NCI-H226 (cell line): ENCODE measurements at places on chromosomes 1 and 21.

DNA sequence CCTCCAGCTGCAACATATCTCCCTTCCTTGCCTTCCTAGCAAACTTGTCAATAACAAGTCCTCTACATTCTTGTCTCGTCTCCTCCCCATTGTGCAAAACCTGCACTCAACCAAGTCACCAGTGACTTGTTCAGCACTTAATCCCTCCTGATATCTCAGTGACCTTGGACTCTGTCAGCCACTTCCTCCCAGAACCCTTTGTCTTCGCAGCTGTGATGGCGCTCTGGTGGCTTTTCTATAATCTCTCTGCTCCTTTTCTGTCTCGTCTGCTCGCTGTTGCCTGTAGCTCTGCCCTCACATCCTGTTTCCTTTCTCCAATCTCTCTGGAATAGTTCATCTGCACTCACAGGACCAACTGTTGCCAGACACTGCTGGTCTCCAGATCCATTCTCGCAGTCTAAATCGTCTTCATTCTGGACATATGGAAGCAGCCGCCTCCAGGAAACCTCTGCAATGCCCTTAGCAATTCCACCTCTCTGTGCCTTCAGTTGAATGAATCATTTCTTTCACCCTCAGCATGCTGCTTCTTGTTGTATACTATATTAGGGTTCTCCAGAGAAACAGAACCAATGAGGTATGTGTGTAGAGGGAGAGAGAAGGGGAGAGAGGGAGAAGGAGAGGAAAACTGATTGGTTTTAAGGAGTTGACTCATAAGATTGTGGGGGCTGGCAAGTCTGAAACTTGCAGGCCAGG, 17.4 kb upstream of the IFNAR2 start:
- no peak for DNase-seq

- peak; percentile 28 for DNase-seq
Observed at GRCh38 chr1:204254031-204254661, 40.4 kb upstream of the GOLT1A start.

GRCh38 chr1:228207851-228208821, at the start of gene OBSCN:
OBSCN (plus strand) TSS chr1:228208044; CDS start chr1:228211784, 3,740 bp downstream.
- no peak for DNase-seq

DNA sequence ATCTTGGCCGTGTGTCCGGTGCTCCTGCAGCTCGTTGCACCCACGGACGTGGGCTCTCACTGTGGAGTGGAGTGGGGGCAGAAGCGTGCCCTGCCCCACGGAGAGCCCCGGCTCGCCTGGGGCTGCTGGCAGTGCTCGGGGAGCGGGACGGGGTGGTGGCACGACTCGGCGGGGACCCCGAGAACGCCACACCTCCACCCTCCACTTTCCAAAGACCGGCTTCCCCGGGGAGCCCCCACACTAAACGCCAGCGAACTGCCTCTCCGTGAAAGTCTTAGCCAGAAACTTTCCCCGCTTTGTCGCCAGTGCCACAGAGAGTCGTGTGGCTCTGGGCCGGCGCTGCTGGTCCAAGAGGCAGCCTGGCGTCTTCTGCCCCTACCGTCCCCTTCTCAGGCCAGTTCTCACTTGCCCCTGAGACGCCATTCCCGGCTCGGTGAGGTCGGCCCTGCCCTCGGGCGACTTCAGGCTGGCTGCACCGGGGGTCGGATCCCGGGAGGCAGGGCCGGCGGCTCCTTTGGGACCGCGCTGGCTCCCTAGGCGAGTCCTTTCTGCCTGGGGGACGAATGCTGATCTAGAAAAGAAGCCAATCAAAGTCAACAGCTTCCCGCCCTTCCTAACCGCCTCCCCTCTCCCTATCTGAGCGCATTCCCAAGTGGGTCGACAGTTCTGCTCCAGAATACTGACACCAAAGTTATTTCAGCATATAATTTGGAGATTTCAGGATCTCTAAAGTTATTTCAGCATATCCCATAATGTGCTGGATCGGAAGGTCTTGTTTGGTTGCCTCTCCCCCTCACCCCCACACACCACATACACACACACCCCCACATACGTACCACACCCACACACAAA, 2.6 kb upstream of the SAMD13 start:
- no peak for DNase-seq

GRCh38 chr1:228977307-228977706, 242.0 kb downstream of the RHOU start:
- no peak for DNase-seq

DNA sequence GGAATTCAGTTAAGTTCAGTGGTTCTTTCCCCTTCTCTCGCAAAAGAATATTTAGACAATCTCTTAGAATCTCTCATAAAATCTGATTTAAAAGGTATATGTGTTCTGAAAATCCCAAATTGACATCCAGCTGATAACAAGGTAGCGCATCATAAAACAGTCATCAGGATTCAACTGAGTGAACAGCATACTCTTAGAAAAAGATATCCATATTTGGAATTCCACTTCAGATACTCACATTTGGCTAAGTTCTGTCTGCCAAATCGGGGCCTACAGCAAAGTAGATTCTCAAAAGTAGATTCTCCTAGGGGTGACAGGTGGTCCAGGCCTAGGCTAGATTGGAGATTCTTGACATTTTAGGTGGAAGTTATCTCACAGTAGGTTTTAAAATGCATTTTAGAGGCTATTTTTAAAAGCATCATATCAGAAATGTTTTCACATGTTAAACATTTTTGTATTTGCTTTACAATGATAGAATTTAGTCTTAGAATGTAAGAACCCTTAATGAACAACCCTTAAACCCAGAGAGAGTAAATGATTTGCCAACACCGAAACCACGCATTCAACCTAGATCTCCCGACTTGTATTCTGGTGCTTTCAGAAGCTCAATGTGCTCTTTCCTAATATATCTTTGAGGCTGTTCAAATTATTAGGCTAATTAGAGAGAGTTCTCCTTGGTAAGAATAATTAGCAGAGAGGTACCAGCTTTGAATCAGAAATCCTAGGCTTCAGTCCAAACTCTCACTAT, 318.9 kb downstream of the LMO4 start:
- DNase-seq = no peak

DNA sequence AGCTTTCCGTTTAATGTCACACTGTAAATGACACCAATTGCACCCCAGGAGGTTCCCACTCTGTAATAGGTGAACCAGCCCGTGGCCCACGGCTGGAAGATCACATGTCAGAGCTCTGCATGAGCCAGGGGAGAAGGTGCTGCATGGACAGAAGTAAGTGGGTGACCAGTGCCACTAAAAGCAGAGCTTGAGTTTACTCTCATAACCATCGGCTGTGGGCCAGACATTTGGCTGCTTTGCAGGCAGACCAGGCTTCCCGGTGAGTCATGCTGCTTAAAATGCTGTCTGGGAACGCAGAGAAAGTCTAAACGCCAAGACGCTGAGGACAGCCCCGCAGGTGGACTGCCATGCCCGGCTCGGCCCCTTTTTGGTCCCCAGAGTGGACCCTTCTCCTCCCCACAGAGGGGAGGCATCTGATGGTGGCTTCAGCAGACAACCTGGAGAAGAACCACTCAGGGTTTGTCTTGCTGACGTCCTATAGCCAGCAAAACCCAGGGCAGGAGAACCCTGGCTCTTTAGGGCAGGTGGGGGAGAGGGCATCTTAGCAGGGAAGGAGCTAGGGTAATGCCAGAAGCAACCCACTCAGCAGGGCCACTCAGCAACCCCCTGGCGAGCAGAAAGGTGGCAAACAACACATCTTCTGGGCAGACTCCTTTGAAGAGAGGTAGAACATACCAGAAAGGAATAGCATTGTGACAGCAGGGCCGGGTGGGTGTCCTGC, 7.3 kb downstream of the KIAA2013 start:
- DNase-seq = peak; percentile 66

GRCh38 chr1:84550826-84551225, 23.4 kb downstream of the CTBS start:
- DNase-seq = no peak

- no peak for DNase-seq
Observed at GRCh38 chr1:161987303-161987702, 36.4 kb downstream of the OLFML2B start.

DNA sequence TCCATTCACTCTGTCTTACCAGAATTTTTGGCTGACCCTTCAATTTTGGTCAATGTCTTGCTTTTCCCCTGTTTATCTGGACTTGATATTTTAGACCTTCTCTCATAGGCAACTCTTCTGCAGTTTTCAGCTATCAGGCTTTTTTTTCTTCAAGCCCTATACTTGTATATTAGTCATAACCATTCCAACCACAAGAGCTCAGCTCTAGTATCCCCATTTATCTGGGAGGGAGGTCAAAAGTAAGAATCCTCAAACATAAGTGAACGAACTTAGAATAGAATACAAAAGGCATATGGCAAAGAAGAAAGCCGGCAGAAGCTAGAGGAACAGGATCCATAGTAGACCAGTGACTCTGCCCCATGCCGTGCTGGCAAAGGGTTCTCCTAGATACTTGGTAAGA, 45.9 kb upstream of the TNFSF4 start:
- peak; percentile 34 for DNase-seq

DNA sequence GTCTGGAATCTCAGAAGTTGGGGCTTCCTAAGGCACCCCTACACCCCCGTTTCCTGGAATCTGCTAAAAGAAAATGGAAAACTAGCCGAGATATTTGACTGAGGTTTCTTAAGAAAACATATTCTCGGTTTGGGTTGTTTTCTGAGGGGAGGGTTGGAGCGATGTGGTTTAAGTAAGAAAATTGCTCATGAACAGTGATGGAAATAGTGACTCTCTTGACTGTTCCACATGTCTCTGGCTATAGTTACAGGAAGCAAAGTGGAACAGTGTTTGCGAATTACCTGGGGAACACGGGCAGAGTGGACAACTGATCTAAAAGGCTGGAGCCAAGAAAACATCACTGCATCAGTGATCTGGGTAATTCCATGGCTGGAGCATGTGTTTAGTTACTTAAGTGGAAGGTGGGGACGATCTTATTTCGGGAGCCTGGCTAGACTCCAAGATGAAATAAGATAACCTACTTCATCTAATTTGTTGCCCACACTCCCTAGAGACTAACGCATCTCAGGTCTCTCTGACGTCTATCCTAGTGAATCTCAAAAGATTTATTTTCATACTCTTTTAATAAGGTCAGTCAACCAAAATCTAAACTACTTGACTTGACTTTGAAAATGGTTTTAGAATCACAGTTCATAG, 92.4 kb downstream of the KCNJ15 start:
- DNase-seq = no peak

- no peak for DNase-seq
Observed at GRCh38 chr1:101299710-101300109, 62.9 kb downstream of the S1PR1 start.

DNA sequence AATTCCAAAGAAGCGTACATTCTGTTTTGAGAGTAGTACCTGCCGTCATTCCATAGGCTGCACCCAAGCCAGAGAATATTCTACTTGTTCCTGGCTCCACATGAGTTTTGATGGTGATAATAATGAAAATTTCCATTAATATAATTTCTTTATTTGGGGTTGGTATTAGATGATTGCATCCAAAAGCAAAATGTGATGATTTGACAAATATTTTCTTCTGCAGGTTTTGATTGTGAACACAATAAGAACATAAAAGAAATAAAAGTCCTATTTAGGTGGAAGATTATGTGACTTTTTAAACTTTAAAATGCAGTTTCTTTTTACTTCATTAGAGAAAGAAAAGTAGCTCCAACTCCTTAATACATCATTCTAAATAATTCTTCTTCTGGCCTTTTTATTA, 284.8 kb upstream of the FMN2 start:
- no peak for DNase-seq

GRCh38 chr21:25464275-25464674, 143.0 kb downstream of the MRPL39 start:
- DNase-seq = no peak

- DNase-seq = no peak
Observed at GRCh38 chr1:168333562-168334276, 53.0 kb downstream of the TBX19 start.

DNA sequence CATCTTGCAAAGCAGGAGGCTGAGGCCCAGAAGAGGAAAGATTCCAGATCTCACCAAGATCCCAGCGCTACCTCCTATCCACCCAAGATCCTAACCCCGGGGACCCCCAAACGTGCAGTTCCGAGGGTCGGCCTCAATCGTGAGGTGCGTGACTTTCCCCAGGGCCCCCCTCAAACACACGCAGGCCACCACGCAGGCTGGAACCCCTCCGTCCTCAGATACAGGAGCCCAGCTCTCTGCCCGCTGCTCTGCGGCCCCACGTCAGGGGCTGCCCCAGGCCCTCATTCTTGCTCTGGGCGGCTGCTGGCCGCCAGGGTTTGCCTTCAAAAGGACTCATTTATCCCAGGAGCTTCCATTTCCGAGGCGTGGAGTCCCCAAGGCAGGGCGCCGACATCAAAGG, 39.9 kb downstream of the KRTAP10-1 start:
- no peak for DNase-seq

- peak; percentile 99 for DNase-seq
Observed at GRCh38 chr1:39178541-39179431, 25.7 kb upstream of the MACF1 start.

DNA sequence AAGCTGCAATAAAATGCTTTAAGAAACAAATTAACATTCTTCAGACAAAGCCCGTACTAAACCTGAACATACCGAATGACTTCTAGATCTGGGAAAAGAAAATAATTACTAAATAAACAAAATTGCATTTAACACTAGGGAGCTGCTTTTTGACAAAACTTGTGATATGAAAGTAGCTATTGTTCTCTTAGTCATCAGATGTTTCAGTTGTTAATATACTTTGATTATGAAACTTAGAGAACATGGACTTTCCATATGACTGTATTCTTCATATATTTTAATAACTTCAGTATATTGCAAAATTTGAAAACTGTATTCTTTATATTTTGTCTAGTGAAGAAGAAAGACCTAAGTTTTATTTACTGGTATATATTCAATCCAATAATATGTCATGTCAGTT, 1262.1 kb downstream of the NCAM2 start:
- no peak for DNase-seq

GRCh38 chr1:219188331-219188803, 14.7 kb downstream of the LYPLAL1 start:
- no peak for DNase-seq

DNA sequence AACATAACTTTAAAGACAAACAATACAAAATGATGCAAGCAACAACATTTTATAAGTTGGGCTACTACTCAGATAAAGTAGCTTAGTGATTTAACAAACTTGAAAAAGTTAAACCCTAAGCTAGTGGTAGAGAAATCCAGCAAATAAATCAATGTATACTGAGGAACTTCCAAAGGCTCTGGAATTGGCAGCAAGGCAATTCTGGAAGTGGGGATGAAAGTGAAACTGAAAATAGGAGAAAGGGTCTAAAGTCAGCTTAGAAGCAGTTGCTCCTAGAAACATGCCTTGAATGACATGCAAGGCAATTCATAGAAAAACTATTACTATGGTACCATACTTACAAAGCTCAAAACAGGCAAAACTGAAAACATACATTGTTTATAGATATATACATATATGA, 90.0 kb upstream of the CAMK1G start:
- DNase-seq = no peak

DNA sequence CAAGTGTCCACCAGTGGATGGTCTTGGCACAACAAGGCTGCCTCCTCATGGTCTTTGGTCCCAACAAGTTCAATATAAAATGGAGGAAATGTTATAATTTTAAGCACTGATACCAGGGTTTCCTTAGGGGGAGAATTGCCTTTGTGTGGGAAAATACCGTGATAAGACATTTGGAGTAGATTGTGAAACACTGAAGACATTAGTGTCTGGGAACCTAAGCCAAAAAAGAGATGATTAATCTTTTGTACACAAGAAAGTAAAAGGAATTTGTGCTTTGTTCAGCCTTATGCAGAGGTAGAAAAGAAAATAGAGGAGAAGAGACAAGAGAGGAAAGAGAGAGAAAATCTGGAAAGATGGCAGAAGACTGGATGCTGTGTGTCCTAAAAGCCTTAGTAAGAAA, 36.1 kb downstream of the ST6GALNAC3 start:
- peak; percentile 67 for DNase-seq
